ENCODE measurements at places on chromosomes 2 and 18. TPM values are rescaled to one million over a fixed set of nuclear protein-coding genes. Genes with fewer than 3 reads are reported as not detected.

MRO gene
- total RNA-seq: 0.35 TPM

KIF5C gene
- 39.1 TPM for total RNA-seq

MYO5B gene
- 12.2 TPM for total RNA-seq

CBLN2 gene
- not detected for total RNA-seq

MAP3K19 gene
- not detected for total RNA-seq

EVX2 gene
- total RNA-seq: not detected

FAM136A gene
- total RNA-seq: 81.3 TPM

FRZB gene
- 52.1 TPM for total RNA-seq

POMC gene
- 10.9 TPM for total RNA-seq

Data from endodermal cell (in vitro differentiated cells).